ENCODE measurements at places on chromosomes 4 and X. TPM values are rescaled to one million over a fixed set of nuclear protein-coding genes. Genes with fewer than 3 reads are reported as not detected.

ASB11 gene
- total RNA-seq: not detected

BCLAF3 gene
- 42.1 TPM for total RNA-seq

SLC49A3 gene
- 13.3 TPM for total RNA-seq

LCORL gene
- total RNA-seq: 51.5 TPM

CPLX1 gene
- 0.35 TPM for total RNA-seq

COQ2 gene
- total RNA-seq: 13.2 TPM

SGCB gene
- 24.5 TPM for total RNA-seq

POU3F4 gene
- total RNA-seq: not detected

YY2 gene
- 17.3 TPM for total RNA-seq

ADGRL3 gene
- 9.3 TPM for total RNA-seq

SASH3 gene
- total RNA-seq: 2.2 TPM

GJB1 gene
- 54.0 TPM for total RNA-seq

SCD5 gene
- 2.2 TPM for total RNA-seq

CFAP99 gene
- 0.80 TPM for total RNA-seq

Data from Peyer's patch (tissue), 4 donors.